ENCODE measurements at places on chromosomes 6 and 20. TPM values are rescaled to one million over a fixed set of nuclear protein-coding genes. Genes with fewer than 3 reads are reported as not detected.

The RALGAPA2 gene
- 24.7 TPM for total RNA-seq

The DHX16 gene
- 41.7 TPM for total RNA-seq

The SLC17A3 gene
- not detected for total RNA-seq

The SH3BGRL2 gene
- total RNA-seq: 15.9 TPM

The OR2H2 gene
- not detected for total RNA-seq

The DUSP15 gene
- total RNA-seq: not detected

The SIRPB2 gene
- 0.47 TPM for total RNA-seq

The CFAP61 gene
- total RNA-seq: not detected

The ID4 gene
- 3.7 TPM for total RNA-seq

The MICB gene
- total RNA-seq: 15.7 TPM

The TMEM181 gene
- total RNA-seq: 52.2 TPM

The RHAG gene
- not detected for total RNA-seq

The IRAK1BP1 gene
- total RNA-seq: 2.6 TPM

The PLA2G7 gene
- not detected for total RNA-seq

The TMEM244 gene
- not detected for total RNA-seq

All from endothelial cell of coronary artery (primary cell).